ENCODE measurements at places on chromosomes 7 and 10.

GRCh38 chr10:20040012-20040411 is 223.8 kb downstream of the PLXDC2 start:
- DNase-seq = no peak

DNA sequence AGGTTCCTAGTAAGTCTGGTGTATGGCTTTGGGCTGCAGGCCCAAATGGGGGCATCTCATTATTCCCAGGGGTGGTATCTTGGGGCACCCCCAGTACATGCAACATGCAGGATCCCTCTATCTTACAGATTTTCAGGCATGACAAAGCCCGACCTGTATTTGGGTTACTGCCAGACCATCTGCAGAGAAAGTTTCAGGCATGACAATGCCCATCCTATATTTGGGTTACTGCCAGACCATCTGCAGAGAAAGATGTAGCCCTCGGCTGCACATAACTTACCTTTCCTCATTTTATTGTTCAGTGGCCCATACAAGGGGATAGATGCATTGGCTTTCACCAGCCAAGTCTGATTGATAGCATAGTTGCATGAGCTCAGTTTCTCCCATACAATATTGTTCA is 112.2 kb upstream of the RAB18 start:
- no peak for DNase-seq

DNA sequence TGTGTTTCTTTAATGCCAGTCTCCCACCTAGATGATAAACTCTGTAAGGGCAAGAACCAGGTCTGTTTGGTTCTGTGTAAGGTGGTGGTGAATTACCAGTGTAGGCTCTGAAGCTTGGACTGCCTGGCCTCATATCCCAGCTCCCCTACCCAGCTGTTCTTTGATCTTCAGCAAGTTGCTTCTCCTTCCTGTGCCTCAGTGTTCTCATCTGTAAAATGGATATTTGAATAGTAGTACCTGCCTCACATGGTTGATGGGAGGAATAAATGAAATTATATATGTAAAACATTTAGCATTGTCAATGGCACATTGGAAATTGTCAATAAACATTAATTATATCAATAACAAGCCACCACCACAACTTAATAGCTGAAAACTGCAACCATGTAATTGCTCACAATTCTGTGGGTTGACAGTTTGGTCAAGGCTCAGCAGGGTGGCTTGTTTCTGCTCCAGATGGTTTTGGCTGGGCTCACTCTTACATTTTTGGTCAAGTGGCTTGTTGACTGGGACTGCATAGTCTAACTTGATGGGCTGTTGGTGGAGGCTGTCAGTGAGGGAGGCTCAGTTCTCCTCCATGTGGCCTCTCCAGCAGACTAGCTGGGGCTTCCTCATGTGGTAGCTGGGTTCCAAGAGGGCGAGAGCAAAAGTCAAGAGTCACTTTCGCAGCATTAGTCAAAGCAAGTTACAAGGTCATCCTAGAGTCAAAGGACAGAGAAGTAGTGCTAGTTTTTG is 84.5 kb upstream of the DUSP5 start:
- no peak for DNase-seq

DNA sequence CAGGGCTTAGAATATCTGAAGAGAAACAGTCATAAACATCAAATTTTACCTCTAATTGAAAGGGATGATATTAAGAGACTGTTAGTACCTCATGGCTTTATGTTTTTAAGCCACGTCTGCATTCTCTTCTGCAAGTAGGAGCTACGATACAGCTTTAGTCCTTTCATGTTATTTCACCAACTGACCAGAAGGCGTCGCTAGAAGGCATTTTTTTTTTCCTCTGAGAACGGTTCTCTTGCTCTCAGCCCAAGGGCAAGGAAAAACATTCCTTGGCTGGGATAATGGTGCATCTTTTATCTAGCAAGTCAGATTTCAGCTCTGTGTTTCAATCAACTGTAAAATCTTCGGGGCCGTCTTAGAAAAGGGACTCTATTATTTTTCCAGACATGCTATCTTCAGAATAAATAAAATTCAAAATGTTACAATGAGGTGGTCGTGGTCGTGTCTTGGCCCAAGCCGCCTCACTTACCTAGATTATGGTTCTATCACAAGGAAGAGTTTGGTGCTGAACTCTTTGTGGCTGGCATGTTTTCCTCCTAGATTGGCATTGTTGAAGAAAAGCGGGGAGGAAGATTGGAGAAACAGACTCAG is 41.6 kb upstream of the LYZL2 start:
- DNase-seq = no peak

GRCh38 chr10:18399158-18399557 is 252.2 kb downstream of the NSUN6 start:
- no peak for DNase-seq

DNA sequence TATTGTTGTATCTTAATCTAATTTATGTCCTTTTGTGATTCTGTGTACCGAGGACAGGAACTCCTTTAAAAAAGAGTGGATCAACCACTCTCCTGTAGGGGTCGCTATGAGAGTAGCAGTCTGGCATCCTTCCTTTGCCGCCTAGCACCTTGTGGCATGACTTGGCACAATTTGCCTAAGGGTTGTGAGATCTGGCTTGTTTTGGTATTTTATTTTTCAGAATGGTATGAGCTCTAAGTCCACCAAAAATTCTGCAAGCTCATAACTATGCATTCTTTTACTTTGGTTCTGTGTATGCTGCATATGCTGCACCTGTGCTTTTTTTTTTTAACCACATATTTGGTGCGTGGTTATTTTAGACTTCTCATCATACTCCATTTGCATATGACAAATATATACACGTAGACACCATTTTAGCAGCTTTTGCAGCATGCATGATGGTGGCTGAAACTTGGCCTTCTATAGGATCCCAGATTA is 112.8 kb downstream of the CDK14 start:
- DNase-seq = no peak

GRCh38 chr10:91610444-91610843 is 22.4 kb downstream of the PPP1R3C start:
- DNase-seq = no peak

GRCh38 chr7:50121286-50121685 is 28.2 kb upstream of the ZPBP start:
- DNase-seq = no peak

GRCh38 chr7:98217623-98218582 is 6.7 kb downstream of the BHLHA15 start:
- no peak for DNase-seq

DNA sequence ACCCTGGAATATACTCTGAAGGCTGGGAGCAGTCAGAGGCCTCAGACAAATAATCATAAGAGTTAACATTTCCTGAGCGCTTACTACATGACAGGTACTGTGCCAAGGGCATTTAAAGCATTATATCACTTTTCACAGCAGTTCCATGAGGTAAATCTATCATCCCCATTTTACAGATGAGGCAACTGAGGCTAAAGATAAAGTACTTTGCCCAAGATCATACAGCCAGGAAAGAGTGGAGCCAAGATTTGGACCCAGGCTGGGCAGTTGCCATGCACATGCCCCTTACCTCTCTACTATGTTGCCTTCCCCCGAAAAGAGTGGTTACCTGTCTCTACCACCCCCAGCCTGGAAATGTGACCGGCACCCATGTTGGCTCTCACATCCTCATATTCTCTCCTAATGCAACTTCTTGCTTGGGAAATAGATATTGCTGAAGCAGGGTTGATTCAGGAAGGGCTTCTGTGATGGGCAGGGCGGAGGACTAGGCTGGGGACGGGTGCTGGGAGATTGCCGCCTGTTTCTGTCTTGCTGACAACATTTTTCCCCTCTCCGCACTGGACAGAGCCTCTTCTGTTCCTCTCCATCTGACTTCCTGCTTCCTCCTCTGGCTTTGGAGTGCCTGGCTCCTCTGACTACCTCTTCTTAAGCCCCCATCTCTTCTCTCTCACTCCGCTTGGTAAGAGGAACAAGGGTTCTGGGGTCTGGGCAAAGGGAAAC is 13.8 kb downstream of the SMO start:
- DNase-seq = no peak

GRCh38 chr10:121540732-121541395 is 57.4 kb downstream of the FGFR2 start:
- no peak for DNase-seq

DNA sequence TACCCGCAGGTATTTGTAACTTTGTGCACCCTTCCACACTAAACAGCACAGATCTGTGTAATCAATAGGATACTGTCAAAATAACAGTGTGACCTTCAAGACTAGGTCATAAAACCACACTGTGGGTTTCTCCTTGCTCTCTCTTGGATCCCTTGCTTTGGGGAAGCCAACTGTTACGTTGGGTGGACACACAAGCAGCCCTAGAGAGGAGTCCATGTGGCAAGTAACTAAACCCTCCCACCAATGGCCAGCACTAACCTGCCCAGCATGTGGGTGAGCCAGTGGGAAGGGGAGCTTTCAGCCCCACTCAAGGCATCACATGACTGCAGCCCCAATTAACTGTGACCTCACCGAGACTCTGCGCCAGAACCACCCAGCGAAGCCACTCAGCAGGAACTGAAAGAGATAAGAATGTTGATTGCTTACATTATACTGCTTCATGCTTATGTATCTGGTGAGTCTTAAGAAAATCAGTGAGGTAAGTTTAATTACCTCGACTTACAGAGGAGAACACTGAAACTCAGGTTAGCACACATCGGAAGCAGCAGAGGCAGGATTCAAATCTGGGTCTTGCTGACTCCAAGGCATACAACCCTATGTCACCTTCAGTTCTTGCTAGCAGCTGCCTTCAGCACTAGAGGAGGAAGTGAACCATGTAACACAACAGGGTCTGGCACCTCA is 9.4 kb upstream of the ZC3HAV1 start:
- no peak for DNase-seq

DNA sequence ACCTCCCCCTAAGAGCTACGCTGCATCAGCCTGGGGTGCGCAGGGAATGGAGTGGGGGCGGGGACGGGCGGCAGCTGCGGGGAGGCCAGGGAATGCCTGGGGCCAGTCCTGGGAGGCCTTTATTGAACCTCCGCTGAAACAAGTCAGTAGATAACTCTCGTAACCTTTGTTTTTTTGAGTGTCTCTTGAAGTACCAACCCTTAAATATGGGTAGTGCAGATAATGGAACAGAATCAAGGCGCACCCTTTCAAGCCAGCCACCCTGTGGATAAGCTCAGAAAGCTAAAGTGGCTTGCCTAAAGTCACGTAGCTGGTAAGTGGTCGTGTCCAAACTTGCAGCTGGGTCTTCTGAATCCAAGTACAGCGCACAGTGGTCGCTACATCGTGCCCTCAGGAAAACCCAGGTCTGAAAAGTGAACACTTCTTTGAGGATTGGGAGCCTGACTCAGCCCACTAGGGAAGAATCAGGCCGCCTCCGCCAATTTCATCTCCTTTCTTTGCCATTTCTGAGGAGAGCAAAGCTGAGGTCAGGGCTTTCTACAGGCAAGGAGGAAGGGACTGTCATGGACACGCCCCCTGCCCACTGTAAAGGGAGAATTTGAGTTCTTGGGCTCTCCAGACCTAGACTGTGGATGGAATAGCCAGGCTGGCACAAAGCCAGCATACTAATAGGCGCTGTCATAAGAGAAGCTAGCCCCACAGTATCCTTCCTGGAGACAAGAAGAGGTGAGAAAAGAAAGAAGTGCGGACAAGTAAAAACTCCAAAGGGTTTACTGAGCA is 3.2 kb upstream of the EGR2 start:
- no peak for DNase-seq

- DNase-seq = no peak
Measured at GRCh38 chr7:90777041-90777440, 180.9 kb downstream of the CDK14 start.

DNA sequence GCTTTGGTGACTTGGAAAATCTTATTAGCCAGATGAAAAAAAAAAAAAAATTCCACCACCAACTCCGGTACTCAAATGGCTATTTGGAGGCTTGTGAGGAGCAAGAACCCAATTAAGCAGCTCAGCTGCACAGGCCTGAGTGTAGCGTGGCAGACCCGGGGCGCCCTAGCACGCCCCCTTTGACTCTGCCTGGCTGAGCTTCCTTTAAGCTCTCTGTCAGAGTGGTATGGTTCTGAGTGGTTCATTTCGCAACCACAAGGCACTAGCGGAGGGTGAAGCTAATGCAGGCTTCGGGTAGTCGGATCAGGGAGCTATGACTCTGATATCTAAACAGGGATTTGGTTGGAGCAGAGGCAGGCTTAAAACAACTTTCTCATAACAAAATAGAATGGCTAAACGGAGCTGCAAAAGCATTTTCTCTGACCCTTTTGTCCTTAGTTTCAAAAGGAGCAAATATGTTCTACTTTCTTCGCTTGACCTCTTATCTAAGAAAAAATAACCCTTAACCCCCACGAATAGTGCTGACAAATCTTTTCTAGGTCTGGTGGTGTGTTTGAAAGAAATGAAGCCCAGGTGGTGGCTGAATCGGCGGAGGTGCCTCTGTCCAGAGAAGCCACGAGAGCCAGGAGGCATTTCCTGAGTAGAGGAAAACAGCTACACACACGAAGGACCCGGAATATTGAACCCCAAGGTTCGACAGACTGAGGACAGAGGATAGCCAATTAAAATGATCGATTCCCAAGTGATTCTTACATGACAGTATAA is 285.4 kb upstream of the GLI3 start:
- no peak for DNase-seq

DNA sequence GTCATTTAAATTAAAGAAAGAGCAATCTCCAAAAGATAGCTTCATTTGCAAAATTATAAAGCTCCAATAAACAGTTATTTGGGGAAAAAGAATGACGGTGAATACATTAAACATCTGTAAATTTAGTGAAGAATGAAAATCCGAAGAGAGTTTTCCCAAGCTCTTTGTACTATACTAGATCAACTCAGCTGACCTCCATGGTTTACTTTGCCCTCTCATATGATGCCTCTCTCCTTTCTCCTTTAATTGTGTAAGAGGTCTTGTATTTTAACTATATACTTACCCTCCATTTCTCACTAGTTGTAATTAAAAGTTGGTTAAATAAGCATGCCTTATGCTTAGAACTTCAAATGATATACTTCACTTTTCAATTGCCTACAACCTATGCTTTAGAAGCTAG is 125.8 kb downstream of the CACNA2D1 start:
- DNase-seq = no peak

DNA sequence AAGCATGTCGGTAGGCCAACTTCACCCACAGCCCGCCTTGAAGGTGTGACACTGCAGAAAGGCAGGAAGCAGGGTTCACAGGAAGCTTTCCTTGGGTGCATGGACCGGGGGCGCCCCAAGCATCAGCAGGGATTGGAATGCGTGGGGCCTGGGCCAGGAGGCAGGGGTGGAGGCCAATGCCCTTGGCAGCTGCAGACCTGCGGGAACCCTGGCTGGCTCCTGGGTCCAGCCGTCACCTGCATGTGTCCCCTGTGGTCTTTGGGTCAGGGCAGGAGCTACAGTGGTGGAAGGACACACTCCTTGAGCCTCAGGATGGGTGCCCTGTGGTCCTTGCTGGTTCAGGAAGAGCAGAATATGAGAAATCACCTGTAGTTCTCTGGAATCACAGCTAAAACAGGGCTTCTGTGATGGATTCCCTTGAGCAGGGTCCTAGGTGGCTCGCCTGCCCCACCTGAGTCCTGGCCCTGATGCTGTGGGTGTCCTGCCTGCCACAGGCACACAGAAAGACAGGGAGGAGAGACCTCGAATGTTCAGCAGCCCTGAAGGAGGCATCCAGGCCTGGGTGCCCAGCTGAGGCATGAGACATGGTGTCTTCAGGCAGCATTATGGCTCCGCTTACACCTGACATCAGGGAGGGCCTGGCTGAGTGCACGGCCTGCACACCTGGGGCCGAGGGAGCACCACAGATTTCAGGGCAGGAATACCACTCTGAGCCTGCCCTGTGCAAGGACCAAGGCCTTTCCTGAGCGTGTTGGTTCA is 15.1 kb downstream of the ANTXRL start:
- no peak for DNase-seq

Data from stimulated activated CD4-positive, alpha-beta T cell treated with anti-CD3 and anti-CD28 coated beads, Interleukin-4, amount 100 ng/mL, for 48 hours (primary cell).